ENCODE measurements at places on chromosomes 11 and 22. TPM values are rescaled to one million over a fixed set of nuclear protein-coding genes. Genes with fewer than 3 reads are reported as not detected.

- H3K27ac ChIP-seq = no peak overlapping the region
- H3K4me1 ChIP-seq = no peaks in the 10 kb centered on the region
- H3K4me3 ChIP-seq = no peak overlapping the region
- DNase-seq = no peak
- no peaks in the 10 kb centered on the region for H3K36me3 ChIP-seq
- no peaks in the 10 kb centered on the region for H3K27me3 ChIP-seq
These were observed 167.2 kb downstream of the SWAP70 start for GRCh38 chr11:9831122-9831521.

The IGHMBP2 gene
- total RNA-seq = 47.1 TPM

The INS gene
- total RNA-seq = not detected

GRCh38 chr11:64568584-64569140 is 22.4 kb upstream of the SLC22A12 start:
- no peak overlapping the region for H3K27ac ChIP-seq
- peaks cover 24% of the 10 kb centered on the region for H3K4me1 ChIP-seq
- H3K27me3 ChIP-seq = no peaks in the 10 kb centered on the region

- H3K27ac ChIP-seq = no peak overlapping the region
- H3K36me3 ChIP-seq = no peaks in the 10 kb centered on the region
- no peak for DNase-seq
- H3K4me1 ChIP-seq = no peaks in the 10 kb centered on the region
- H3K27me3 ChIP-seq = no peaks in the 10 kb centered on the region
These were observed 18.9 kb downstream of the TANGO2 start for GRCh38 chr22:20039683-20040325.
